ENCODE measurements at places on chromosomes 13 and 19.

DNA sequence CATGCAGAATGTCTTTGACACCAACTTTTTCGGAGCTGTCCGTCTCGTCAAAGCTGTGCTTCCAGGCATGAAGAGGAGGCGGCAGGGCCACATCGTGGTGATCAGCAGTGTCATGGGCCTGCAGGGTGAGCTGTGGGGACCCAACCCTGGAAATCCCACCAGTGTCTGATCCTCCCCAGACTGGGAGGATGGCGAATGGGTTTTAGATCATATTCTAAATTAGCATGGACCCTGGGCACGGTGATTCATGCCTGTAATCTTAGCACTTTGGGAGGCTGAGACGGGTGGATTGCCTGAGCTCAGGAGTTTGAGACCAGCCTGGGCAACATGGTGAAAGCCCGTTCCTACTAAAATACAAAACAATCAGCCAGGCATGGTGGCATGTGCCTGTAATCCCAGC, 5.5 kb downstream of the RDH8 start:
- DNase-seq, result no peak

GRCh38 chr19:29520390-29520789, 5.4 kb upstream of the VSTM2B start:
- DNase-seq, result no peak

- DNase-seq, result no peak
These were observed 432.3 kb downstream of the RFC3 start for GRCh38 chr13:34250151-34250670.

DNA sequence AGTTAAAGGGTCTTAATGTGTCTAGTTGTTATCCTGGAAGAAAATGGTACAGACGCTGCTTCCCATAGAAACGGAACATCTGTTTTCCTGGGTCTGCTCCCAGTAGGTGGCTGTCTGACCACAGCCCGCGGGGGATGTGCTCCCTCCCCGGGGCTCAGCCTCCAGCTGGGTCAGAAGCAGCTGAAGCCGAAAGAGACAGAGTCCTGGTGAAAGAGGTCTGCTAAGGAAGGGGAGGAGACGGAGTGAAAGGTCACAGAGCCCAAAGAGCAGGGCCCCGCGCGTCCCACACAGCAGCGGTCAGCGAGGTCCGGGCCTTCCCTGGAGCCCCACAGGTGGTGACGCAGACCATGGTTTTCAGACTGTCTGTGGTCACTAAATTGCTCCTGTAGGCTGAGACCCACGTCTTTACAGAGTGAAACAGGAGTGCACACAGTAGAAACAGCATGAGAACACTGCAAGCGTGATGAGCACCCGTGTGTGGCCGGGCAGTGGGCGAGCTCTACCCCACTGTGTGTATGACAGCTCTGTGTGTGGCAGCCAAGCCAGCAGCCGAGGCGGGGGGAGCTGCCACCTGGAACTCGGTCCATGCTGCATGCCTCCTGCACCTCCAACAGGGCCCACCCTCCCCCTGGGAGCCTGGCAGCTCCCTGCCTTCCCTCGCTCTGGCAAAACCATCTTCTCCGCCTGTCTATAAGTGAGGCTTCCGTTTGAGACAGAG, 52.0 kb upstream of the C13orf46 start:
- no peak for DNase-seq

GRCh38 chr13:39542361-39542760, 60.6 kb downstream of the LHFPL6 start:
- DNase-seq, result no peak

DNA sequence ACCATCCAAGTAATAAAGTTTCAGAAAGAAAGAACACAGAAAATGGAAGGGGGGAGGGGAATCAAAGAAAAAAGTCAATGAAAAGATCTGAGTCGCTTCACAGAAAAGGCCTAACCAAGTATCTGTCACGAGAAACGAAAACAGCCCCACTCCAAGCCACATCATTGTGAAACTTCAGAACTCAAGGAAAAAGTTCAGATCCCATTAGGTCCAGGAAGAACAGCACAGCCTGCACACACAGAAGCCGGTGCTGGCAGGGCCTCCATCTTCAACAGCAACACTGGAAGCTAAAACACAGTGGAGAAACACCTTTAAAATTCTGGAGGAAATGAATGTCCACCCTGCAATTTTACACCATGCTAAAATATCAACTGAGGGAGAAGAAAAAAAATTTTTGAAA, 8.0 kb downstream of the STK24 start:
- DNase-seq, result no peak

DNA sequence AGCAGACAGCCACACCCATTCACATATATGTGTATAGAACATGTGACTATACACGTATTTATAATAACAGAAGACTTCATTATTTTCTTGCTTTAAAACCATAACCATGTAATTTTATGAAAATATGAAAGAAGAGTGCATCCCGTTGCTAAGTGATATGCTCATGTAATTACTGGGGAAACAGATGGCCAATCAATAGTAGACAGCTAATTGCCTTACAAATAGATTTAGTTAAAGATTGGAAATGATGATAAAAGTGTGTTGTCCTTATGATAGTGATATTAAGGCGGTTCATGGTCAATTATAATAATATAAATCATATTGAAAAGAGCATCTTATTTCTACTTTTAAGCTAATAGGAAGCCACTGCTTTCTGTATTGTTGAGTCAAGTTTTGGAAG, 95.9 kb downstream of the RFC3 start:
- no peak for DNase-seq

GRCh38 chr13:98503175-98504028, 73.5 kb downstream of the STK24 start:
- DNase-seq, result no peak

DNA sequence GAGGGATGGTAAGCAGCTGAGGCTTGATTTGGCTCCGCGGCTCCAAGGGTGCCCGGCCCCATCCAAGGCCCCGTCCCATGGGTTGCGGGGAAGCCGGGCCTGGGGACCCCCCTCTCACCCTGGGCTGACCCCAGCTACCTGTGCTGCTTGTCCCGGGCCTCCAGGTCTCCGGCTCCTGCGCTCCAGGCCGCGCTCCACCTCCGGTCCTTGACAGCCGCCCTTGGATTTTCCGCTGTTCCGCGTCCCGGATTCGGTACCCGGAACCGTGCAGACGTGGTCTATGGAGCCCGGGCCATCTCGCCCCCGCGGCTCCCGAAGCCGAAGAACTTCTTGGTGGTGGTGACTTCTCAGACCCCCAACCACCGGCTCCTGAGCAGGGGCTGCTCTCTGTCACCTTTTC, 48.3 kb upstream of the C1QTNF9B start:
- no peak for DNase-seq

GRCh38 chr19:41619018-41619556, 7.8 kb downstream of the CEACAM4 start:
- no peak for DNase-seq

DNA sequence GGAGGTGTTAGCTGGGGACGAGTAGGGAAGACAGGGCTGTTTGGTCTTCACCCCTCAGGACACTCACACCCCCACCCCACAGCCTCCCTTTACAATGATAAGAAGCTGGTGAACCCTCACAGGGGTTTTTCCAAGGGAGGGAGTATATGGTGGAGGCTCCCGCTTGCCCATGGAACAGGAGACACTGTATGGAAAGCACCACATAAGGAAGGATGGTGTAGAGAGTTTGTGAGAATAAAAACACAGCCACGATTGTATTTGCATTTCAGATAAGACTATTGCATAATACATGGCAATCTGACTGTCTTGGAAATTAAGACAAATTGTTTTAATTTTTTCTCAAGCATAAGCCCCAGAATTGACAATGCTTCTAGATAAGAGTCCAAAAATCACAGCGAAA, 46.9 kb downstream of the TNFSF13B start:
- DNase-seq, result no peak

DNA sequence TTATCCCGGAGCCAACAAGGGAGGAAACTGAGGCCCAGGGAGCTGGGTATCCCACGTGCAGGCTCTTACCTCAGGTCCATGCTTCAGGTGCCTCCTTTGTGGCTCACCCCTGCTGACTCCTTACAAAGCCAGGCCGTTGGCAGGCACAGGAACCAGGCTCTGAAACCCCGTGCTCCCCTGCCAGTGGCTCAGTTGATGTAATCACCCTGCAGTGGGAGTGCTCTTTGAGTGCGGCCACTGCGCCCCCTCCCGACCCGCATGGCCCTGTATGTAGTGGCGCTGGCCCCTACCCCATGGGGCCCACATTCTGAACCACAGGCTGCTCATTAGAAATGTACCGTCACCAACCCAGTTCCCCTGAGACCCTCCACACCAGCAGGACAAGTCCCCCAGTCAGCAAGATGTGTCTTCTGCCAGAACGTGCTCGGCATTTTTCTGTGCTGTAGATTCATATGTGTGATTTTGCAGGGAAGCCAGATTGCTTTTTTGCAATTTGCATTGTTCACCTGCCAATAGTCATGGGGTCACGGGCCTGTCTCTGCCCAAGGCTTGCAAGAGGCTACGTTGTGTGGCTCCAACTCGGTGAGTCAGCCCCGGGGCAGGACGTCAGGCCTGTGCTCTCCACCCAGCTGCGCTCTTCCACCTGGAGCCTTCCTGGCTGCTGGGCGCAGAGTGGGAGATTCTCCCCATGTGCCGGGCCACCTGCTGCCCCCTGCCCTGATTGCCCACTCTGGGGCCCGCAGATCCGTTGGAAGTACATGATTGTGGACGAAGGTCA, 60.3 kb downstream of the SMARCA4 start:
- no peak for DNase-seq

DNA sequence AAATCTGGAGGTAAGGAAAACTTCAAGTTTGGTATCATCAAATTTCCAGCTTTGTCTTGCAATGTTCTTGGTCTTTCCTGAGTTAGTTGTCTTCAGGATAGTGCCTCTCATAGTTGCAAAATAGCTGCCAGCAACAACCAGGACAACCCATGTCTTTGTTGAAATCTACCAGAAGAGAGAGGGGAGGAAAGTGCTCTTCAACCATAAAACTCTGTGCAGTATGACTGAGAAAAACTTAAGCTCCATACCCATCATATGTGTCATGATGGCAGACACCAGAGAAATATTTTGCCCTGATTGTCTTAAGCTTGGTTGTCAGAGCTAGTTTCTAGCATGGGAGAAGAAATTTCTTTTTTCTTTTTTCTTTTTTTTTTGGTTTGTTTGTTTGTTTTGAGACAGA, 103.3 kb downstream of the SPRY2 start:
- DNase-seq, result no peak

- no peak for DNase-seq
These were observed 25.3 kb downstream of the POMP start for GRCh38 chr13:28684257-28684656.

DNA sequence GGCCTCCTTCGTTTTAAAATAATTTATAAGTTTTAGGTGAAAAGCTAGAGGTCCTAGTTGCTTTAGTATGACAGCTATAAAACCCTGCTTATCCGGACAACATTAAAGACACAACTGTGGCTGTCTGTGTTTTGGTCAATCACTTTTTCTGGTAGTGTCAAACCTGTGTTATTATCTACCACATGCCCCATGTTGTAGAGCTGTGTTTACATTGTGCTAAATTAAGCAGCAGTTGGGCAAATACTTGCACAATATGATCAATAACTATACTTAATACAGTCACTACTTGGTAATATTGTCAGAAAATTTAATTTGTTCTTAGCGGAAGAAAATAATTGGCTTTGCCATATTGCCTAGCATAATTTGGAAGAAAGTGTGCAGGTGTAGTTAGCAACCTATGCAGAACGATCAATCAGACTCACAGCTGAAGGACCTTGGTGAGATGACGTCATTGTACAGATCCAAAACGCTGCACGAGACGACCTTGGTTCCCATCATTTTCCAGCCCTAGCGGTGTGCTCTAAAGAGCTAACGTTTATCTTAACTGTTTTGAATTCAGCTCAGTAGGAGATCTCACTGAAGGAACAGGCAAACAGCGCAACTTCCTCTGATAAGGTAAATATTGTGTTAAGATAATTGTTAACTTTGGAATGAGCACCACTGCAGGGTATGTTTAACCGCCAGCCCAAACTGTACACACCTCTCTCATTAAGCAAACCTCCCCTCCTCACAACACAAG, 476.6 kb downstream of the IRS2 start:
- no peak for DNase-seq

DNA sequence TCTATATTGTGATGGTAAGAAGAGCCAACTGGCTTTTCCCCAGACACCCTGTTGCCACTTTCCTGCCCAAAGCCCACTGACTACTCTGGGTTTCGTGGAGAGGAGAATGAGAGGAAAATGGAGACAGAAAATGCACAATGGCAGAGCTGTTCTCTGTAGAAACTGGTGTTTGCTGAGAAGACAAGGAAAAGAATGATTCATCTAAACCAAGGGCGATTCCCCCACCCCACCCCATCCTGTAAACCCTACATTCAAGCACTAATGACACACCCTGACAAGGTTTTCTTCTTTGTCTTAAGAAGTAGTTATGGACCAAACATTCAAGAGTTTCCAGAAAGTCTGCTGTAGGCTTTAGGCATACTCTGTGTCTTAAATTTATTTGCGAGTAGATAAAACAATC, 68.8 kb downstream of the DOCK9 start:
- DNase-seq, result no peak

DNA sequence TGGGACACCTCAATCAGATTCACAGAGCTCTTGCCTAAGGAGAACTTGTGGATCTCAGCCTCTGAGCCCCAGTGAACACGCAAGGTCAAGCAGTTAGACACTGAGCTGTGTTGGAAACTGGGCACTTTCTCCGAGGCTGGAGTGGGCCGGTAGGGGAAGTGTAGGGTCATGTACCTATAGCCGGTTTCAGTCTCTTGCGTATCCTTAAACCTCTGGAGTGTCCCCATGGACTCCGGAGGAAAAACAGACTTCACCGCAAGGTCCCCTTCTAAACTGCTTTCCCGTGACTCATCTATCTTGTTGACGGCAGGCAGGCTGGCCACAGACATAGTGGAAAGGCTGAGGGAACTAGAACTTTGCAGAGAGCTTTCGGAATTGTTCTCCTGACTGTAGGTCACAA, 11.3 kb downstream of the IQCN start:
- DNase-seq, result no peak

DNA sequence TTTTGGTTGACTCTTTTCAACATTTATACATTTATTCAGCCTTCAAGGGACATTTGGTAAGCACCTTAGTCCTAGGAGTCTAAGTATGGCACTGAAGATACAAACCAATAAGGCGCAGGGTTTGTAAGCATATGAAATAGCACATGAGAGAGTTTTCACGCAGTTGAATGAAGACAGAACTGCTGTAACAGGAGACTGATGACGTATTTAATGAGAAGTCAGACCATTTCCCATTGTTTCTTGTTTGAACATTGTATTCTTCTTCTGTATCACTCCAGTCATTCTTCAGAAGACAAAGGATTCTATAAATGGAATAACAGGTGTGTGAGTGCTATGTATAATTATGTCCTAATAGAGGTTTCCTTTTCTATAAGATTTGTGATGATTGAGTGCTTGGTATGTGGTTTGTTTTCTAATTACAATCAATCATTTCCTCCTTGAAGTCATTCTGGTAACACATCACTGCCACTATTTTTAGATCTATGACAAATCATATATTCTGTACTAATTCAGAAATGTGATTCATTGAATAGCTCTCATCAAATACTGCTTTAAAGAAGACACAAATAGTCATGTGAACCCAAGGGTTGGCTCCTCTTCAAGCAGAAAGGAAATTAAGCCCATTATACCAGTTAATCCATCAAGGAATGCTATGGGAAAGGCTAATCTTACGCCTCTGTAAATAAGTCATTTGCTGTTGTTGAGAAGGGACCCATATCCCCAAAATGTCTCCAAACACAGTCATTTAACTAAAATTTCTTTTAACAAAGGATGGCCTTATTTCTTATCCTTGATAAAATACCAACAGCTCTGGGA, 222.8 kb upstream of the NBEA start:
- no peak for DNase-seq

- no peak for DNase-seq
These were observed 17.1 kb upstream of the WASF3 start for GRCh38 chr13:26540334-26540733.

GRCh38 chr13:108455320-108455719, 174.1 kb upstream of the MYO16 start:
- no peak for DNase-seq

- DNase-seq, result no peak
These were observed 29.2 kb downstream of the ATP11A start for GRCh38 chr13:112719016-112719415.
